Activated CD8-positive, alpha-beta T cell treated with anti-CD3 and anti-CD28 coated beads, Interleukin-2, amount 10 ng/mL, durations not matched to agents 7 days and 5 days (primary cell): ENCODE measurements at places on chromosomes 3 and 15.

GRCh38 chr3:13858768-13859520 lies 20.9 kb downstream of the WNT7A start:
- DNase-seq: no peak

- DNase-seq: no peak
Observed at GRCh38 chr15:32840507-32841245, 122.9 kb downstream of the GREM1 start.

DNA sequence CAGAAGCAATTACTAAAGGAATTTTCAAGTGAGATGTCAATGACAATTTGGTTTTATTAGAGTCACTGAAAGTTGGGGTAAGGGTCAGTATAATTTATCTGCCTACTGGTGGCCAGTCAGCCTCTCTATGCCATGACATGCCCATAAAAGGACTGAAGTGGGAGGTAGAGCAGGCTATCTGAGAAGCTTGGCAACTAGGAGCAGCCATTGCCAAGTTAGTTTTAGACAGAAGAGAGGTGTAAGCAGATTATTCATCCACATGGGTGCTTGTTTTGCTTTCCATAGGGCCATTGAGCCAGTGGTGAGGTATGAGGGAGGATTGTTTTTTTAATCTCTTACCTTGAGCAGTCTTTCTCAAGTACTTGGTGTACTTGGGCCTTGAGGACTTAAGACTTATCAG lies 8.1 kb upstream of the RBP1 start:
- DNase-seq: no peak

- no peak for DNase-seq
Observed at GRCh38 chr3:194865615-194866014, 179.9 kb downstream of the FAM43A start.

GRCh38 chr15:34721802-34722438 lies 32.9 kb downstream of the GJD2 start:
- DNase-seq: no peak

GRCh38 chr3:183281126-183281797 lies 28.2 kb downstream of the B3GNT5 start:
- no peak for DNase-seq

- DNase-seq: peak; percentile 27
Observed at GRCh38 chr15:41773729-41774061, 589 bp upstream of the MAPKBP1 start.

DNA sequence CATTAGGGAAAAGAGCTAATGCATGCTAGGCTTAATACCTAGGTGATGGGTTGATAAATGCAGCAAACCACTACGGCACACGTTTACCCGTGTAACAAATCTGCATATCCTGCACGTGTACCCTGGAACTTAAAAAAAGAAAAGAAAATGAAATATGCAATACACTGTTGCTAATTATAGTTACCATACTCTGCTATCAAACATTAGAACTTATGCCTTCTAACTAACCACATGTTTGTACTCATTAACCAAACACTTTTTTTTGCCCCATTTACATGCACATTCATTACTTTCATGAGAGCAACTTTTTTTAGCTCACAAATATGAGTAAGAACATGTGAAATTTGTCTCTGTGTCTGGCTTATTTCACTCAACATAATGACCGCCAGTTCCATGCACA lies 253.1 kb downstream of the CGGBP1 start:
- no peak for DNase-seq

GRCh38 chr3:58383476-58383875 lies 50.2 kb downstream of the PDHB start:
- no peak for DNase-seq

DNA sequence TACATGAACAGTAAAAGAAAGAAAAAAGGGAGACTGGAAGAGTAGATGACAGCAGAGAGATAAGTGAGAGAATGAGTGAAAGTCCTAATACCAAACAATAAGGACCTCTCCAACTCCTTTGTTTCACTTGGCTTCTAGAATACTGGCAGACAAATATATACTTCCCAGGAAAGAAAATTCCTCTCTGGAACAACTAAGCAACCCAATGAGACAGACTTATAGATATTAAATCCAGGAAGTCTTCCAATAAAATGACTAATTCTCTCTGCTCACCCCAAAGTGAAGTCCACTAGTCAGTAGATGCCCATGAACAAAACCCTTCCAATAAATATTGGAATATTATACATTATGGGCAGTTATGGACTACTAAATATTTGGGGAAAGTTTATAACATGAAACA lies 114.2 kb downstream of the NEDD4 start:
- no peak for DNase-seq

GRCh38 chr3:52685285-52685708 lies 416 bp downstream of the PBRM1 start:
- peak; percentile 82 for DNase-seq

DNA sequence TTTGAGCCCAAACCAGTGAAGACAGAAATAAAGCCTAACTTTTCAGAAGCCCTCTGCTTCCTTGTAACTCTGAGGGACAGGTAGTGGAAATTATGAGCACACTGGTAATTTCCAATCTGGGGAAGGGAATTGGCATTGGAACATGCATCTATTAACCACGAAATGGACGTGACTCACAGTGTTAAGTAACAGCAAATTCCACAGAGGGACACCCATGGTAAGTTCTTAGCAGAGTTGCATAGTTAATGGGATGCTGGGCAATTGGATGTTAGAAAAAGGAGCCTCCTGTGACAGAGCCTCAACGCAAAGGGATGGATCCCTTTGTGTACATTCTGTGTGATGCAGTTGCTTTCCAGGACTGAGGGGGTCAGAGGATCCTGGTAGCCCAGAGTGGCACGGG lies 168.6 kb downstream of the SEMA6D start:
- DNase-seq: no peak

DNA sequence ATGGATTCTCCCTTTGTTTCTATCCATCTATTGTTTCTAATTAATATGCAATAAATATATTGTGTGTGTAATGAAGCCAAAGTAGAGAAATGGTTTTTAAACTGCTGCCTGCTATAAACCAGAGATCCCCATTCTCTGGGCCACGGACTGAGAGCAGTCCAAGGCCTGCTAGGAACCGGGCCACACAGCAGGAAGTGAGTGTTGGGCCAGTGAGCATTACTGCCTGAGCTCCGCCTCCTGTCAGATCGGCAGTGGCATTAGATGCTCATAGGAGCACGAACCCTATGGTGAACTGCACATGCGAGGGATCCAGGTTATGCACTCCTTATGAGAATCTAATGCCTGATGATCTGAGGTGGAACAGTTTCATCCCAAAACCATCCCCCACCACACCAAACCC lies 85.2 kb upstream of the POMGNT2 start:
- DNase-seq: no peak

DNA sequence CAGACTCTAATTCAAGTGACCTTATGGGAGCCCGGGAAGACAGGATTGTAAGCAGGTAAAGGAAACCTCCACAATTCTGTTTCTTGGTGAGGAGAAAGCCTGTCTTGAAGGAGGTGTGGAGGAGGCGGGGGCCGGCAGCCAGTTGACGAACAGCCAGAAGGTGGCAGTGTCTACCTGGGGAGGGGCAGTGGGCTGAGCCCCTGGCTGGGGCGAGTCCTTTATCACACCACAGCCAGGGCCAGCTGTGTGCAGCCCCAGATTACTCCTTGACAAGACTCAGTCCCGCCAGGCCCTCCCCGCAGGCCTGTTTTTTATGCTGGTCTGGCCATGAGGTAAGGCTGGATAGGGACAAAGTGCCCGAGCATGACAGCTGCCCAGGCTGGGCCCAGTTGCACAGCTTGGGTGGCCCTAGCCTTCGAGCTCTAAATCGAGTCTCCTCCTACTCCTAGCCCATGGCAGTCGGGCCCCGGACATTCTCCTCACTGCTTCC lies 40.9 kb upstream of the IDH2 start:
- DNase-seq: peak; percentile 79

- DNase-seq: no peak
Observed at GRCh38 chr3:82423268-82424030, 662.0 kb upstream of the GBE1 start.

- no peak for DNase-seq
Observed at GRCh38 chr3:106337116-106337515, 468.3 kb upstream of the CBLB start.

DNA sequence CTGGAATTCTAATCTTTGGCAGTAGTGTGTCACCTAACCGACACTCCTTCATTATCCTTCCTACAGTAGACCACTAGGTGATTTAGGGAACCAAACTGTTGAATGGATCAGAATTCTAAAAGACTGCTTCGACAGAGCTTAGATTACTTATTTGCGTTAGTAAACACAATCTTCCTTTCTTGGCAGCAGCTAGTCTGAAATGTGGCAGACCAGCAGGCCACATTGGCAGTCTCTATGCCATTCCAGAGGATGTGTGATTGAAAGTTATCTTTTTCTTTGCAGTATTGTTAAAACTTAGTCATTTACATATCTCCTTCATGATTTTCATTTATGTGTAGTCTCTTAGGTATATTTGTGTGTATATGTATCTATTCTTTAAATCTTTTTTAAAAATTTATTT lies 23.6 kb downstream of the MBNL1 start:
- no peak for DNase-seq

DNA sequence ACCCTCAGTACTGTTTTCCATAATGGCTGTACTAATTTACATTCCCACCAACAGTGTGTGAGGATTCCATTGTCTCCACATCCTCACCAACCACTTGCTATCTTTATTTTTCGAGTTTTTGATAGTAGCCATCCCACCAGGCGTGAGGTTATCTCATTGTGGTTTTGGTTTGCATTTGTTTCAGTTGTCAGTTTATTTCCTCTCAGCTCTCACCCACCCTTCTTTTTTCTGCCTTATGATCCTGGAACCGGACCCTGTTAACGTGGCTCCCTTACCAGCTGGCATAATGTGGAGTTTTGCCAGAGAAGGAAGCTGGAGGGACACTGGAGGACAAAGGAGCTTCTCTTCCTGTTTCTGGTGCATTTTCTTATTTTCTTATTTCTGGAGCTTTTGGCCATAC lies 25.1 kb upstream of the SH3GL3 start:
- DNase-seq: no peak

DNA sequence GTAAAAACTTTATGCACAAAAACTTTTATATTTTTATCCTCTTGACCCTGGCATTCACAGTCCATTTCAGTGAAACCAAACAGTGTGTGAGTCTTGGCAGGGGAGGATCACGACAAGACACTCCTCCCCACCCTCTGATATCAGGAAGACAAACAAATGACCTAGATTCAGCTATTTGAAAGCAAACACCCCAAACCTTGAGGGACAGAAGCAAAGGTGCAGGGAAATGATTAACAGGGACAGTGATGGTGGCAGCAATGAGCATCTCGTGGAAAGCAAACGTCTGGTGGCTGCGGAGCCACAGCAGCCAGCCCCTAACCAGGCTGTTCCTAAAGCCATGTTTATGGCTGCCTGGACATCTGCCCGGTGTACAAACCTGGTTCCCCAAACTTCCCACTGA lies 52.1 kb downstream of the FSIP1 start:
- DNase-seq: no peak

DNA sequence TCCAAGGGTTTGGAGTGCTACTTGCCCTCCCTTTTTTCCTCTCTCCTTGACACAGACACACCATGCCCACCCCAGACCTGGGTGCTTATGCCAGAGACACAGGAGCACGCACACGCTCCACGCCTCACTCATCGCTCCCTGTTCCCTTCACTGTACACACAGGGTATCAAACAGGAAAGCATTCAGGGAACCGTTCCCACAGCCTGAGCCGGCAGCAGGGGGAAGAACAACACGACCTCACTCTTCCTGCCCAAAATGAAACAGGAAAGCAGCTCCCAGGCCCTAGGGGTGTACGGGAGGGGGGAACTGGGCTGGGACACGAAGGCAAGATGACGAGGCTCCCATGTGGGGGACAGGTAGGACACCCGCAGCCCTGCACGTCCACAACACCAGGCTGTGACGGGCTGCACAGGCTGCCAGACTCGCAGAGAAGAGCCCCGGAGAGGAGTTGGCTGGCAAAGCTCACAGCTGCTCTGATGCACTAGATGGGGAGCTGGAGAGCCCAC lies 11.2 kb downstream of the DLL4 start:
- no peak for DNase-seq

GRCh38 chr3:67920311-67920710 lies 265.9 kb upstream of the SUCLG2 start:
- DNase-seq: no peak

- no peak for DNase-seq
Observed at GRCh38 chr3:170211668-170212067, 10.6 kb upstream of the PRKCI start.

DNA sequence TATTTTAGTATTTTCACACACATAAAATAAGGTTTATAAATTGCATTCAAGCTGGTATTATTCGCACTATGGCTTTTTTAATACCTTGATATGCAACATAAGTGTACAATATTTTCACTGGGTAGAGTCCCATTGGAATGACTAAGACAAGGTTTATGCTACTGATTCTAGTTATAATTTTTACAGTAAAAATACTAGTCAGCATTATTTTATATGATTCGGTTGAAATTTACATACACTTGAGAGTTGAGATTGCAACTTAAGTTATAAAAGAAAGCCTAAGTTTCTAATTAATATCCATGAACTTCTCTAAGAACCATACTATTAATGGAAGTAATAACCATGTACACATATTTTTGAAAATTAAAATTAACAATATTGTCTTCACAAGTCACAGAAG lies 723.9 kb upstream of the NR2F2 start:
- DNase-seq: no peak

- no peak for DNase-seq
Observed at GRCh38 chr15:70180186-70180875, 82.6 kb upstream of the TLE3 start.

GRCh38 chr15:40058476-40059140 lies 19.6 kb upstream of the SRP14 start:
- no peak for DNase-seq

GRCh38 chr3:168269001-168269400 lies 173.3 kb upstream of the GOLIM4 start:
- no peak for DNase-seq

- DNase-seq: no peak
Observed at GRCh38 chr3:21914451-21914850, 163.4 kb upstream of the ZNF385D start.

- peak; percentile 15 for DNase-seq
Observed at GRCh38 chr3:127488740-127489139, 101.8 kb downstream of the TPRA1 start.

DNA sequence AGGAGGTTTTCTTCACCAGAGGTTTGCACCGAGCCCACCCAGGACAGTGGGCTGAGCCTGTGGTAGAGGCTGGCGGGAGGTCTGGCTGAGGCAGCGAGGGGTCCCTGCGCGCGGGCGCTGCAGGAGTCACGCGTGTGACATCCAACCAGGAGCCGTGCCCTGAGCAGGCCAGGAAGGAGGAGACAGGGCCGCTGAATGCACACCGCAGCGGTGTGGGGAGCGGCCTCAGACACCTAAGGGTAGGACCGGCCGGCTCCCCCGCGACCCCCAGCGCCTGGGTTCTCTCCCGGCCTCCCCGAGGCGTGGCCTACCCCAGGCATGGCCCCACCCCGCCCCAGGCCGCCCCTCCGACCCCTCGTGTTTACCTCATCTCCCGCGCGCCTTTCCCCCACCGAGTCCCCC lies 412 bp downstream of the SLC41A3 start:
- DNase-seq: peak; percentile 63

DNA sequence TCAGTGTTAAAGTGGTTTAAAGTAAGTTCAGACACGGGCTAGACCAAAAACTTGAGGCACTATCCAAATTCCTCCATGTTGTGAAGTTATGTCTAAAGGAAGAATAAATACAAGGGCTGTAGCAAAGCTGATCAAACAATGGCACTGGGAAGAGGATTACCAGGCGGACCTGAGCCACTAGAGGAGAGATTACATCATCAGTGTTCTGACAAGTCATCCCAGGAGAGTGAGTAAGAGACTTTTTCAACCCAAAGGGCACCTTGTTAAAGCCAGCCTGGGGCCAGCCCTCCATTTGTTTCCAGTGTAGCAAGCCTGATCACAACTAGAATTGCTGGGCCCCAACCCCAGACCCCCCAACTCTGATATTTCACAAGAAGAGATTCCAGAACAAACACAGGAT lies 166.9 kb downstream of the DCLK3 start:
- no peak for DNase-seq
